RWPE2 (cell line): ENCODE measurements at places on chromosomes 16 and 17.
A peak's percentile ranks its signal among the peaks of the same experiment; 100 is the strongest.

DNA sequence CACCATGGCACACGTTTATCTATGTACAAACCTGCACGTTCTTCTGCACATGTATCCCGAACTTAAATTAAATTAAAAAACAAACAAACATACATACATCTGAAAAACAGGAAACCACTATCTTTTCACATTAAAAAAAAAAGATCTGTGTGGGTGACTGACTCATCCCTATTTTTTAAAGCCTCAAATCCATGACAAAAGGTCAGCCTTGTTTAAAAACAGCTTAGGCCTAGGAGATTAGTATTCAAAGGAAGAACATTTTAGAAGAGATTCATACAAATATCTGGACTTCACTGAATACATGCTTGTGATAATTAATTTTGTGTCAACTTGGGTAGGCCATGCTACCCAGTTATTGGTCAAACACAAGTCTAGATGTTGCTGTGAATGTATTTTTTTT lies 4.7 kb upstream of the PRKAR1A start:
- no peaks in the 10 kb centered on the region for H3K27me3 ChIP-seq
- peaks cover 18% of the 10 kb centered on the region for H3K4me1 ChIP-seq
- H3K4me3 ChIP-seq, result no peak overlapping the region
- no peaks in the 10 kb centered on the region for H3K36me3 ChIP-seq
- no peak overlapping the region for H3K27ac ChIP-seq
- DNase-seq, result no peak

DNA sequence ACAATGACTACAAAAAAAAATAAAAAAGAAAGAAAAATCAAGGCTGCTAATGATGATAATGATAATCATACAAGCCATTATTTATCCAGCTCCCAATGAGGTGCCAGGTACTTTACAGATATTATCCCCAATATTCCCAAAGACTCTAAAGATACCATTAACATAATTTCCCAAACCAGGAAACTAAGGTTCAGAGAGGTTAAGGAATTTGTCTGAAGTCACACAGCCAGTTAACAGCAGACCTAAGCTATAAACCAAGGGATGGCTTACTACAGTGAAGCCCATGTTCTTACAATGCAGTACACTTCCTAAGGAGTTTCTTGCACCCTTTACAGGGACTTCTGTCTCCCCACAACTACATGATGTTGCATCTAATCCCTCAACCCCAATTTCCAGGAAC lies 45.7 kb upstream of the CDH5 start:
- H3K36me3 ChIP-seq, result no peaks in the 10 kb centered on the region
- H3K27ac ChIP-seq, result no peak overlapping the region
- no peaks in the 10 kb centered on the region for H3K27me3 ChIP-seq
- no peak for DNase-seq
- no peak overlapping the region for H3K4me3 ChIP-seq

GRCh38 chr16:78684030-78684611 lies 584.7 kb downstream of the WWOX start:
- peaks cover 21% of the 10 kb centered on the region for H3K4me1 ChIP-seq
- DNase-seq, result peak; percentile 87
- no peaks in the 10 kb centered on the region for H3K27me3 ChIP-seq
- H3K4me3 ChIP-seq, result no peak overlapping the region
- no peaks in the 10 kb centered on the region for H3K36me3 ChIP-seq

GRCh38 chr17:79927688-79928501 lies 88.7 kb upstream of the CBX4 start:
- DNase-seq, result no peak
- H3K27ac ChIP-seq, result no peak overlapping the region
- no peaks in the 10 kb centered on the region for H3K36me3 ChIP-seq
- H3K4me1 ChIP-seq, result no peaks in the 10 kb centered on the region
- H3K27me3 ChIP-seq, result peaks cover 39% of the 10 kb centered on the region
- H3K4me3 ChIP-seq, result no peak overlapping the region

GRCh38 chr17:32345951-32346600 lies 3.9 kb upstream of the ZNF207 start:
- peaks cover 5% of the 10 kb centered on the region for H3K4me1 ChIP-seq
- DNase-seq, result no peak
- H3K36me3 ChIP-seq, result peaks cover 3% of the 10 kb centered on the region
- no peak overlapping the region for H3K27ac ChIP-seq
- H3K27me3 ChIP-seq, result no peaks in the 10 kb centered on the region

DNA sequence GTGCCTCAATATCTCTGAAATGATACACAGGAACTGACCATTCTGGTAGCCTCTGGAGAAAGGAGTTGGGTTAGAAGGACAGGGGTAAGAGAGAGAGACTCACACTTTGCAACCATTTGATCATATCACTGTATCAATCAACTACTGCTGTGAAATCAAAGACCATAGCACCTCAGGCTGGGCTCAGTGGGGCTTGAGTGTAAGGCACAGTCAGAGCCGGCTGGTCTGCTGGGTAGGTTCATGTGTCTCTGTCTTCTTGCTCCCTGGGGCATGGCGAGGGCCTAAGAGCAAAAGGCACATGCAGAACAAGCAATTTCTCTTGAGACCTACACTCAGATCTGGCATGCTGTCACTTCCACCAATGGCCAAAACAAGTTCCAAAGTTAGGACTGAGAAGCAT lies 46.7 kb upstream of the C16orf82 start:
- no peak overlapping the region for H3K27ac ChIP-seq
- H3K4me3 ChIP-seq, result no peak overlapping the region
- no peak for DNase-seq
- no peaks in the 10 kb centered on the region for H3K36me3 ChIP-seq

DNA sequence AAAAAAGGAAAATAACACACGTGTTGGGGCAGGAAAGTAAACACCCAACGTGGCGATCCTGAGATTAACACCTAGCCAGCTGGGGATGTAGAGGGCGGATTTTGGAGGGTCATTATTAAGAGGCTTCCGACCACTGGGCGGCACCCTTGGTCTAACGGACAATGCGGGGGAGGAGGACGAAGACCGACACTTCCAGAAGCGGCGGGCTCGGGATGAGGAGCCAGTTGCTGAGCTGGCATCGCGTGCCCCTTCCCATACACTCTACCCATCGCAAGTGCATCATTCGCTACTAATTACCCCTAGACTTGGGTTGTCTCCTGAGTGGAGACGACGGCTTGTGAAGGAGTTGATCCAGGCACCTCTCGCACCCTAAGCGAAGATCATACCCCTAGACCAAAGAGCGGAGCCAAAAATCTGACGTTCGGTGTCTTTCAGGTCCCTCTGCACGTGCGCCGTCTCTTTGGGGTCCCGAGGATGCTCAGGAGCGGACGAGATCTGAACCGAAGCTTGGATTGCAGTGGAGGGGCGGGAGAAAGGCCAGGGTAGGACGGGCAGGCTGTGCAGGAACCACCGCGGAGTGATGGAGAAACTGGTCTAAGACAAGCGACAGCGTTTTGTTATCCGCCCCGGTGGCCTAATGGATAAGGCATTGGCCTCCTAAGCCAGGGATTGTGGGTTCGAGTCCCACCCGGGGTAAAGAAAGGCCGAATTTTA lies 17.6 kb downstream of the ZNF213 start:
- DNase-seq, result peak; percentile 86
- no peaks in the 10 kb centered on the region for H3K36me3 ChIP-seq
- H3K4me3 ChIP-seq, result peak overlapping the region; percentile 51
- peak overlapping the region; percentile 39 for H3K27ac ChIP-seq

DNA sequence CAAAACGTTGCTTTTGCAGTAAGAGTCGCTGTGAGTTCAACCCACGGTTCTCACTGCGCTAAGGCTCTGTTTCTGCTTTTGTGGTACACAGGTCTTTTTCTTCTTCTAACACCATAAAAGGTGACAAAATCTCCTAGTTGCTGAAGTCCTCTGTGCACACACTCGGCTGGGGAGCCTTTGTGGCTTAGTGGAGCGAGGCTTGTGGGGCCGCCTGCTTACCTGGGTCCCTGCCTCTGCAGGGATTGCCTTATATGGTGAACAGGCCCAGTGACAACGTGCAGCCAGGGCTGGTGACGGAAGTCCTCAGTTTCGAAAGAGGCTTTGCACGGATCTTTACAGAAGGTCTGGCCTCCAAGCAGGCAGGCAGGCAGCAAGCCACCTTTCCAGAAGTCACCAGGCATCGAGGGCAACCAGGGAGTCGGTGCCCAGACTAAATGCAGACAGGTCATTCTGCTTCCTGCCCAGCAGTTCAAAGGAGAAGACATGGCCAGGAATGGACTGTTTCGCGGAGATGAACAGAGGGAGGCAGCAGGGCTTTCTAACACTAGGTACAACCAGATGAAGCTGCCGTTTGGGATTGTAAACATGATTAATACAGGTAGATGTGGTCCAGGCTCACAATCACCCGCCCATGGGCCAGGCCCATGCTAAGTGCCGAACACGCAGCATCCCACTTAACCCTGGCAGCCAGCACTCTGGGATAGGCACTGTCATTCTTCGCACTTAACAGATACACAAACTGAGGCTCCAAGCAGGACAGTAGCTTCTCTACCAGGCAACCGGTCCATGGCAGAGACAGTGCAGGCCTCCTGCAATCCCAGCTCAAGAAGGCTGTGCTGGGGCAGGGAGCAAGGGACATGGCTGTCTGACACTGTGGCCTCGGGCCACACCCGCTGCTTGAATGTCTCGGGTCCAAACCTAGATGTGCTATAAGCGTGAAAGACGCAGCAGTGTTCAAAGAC lies 10.7 kb upstream of the MEAK7 start:
- no peak overlapping the region for H3K4me3 ChIP-seq
- peaks cover 4% of the 10 kb centered on the region for H3K4me1 ChIP-seq
- no peaks in the 10 kb centered on the region for H3K27me3 ChIP-seq
- H3K27ac ChIP-seq, result no peak overlapping the region

- H3K4me3 ChIP-seq, result no peak overlapping the region
- H3K4me1 ChIP-seq, result peaks cover 2% of the 10 kb centered on the region
- no peak overlapping the region for H3K27ac ChIP-seq
- DNase-seq, result no peak
- H3K27me3 ChIP-seq, result no peaks in the 10 kb centered on the region
Observed at GRCh38 chr16:29760567-29761279, 14.9 kb upstream of the C16orf54 start.

DNA sequence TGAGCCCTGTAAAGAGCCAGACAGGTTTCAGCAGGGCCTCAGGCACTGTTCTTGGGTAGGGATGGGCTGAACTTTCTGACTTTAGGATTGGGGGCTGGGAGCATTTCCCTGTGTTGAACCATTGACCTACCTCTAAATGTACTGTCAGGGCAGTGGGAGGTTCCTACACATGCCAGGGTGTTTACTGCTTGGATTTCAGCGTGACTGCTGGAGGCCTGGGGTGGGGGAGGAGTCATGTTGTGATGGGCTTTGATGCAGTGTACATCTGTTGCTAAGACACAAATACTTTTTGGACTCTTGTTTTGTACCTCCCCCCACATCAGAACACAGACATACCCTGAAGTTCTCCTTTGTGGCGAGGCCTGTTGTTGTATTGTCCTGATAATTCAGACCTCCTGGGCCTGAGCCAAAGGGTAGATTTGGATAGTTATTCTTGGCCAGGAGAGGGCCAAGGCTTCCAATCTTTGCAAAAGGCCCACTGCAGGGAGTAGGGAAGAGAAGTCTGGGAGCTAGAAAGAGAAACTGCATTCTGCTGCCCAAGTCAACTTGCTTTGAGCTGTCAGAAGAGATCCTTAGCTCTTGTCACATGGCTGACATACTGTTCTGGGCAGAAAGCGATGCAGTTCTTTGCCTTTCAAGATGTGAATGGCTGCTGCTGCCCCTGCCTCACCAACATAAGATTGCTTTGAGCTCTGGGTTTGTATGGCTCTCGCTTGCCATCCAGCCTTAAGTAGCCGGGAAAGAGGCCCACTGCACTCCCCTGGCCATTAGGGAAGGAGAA lies 3.7 kb downstream of the NFE2L1 start:
- peaks cover 61% of the 10 kb centered on the region for H3K4me1 ChIP-seq
- peaks cover 54% of the 10 kb centered on the region for H3K36me3 ChIP-seq
- no peaks in the 10 kb centered on the region for H3K27me3 ChIP-seq
- DNase-seq, result no peak
- H3K27ac ChIP-seq, result peak overlapping the region; percentile 76

GRCh38 chr16:56414366-56414765 lies 11.0 kb downstream of the AMFR start:
- peaks cover 4% of the 10 kb centered on the region for H3K4me1 ChIP-seq
- no peak for DNase-seq
- H3K36me3 ChIP-seq, result peaks cover 32% of the 10 kb centered on the region

- H3K4me1 ChIP-seq, result no peaks in the 10 kb centered on the region
- no peaks in the 10 kb centered on the region for H3K27me3 ChIP-seq
- DNase-seq, result no peak
- H3K36me3 ChIP-seq, result no peaks in the 10 kb centered on the region
Observed at GRCh38 chr16:49637933-49638672, 217.8 kb downstream of the ZNF423 start.

- peak overlapping the region; percentile 27 for H3K27ac ChIP-seq
- no peak overlapping the region for H3K4me3 ChIP-seq
- H3K4me1 ChIP-seq, result no peaks in the 10 kb centered on the region
- H3K27me3 ChIP-seq, result no peaks in the 10 kb centered on the region
Observed at GRCh38 chr17:17206913-17207335, 791 bp upstream of the PLD6 start.

DNA sequence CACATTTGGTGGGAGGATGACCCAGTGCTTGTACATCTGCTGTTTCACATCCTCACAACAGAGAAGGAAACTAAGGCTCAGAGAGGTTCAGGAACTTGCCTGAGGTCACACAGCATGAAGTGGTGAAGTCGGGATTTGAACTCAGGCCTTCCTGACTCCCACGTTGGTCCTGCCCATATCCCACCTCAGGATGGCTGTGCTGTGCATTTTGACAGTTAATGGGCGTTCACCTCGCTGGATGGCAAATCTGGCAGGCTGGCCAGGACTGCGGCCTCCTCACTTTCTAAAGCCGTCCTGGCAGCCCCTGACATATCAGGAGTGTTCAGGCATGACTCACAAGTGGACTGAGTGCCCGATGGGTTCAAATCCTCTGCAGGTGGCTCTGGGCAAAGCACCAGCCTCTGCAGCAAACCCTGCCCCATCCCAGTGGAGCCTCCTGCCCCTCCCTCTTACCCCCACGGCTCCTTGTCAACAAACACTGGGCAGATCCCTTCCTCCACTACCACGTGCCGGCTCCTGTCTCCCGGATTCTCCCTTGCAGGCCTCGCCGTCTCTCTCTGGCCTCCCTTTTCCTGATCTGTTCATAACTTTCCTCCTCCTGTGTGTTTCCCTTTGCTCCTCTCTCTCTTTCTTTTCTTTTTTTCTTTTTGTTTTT lies 29.2 kb downstream of the SOCS3 start:
- H3K27me3 ChIP-seq, result no peaks in the 10 kb centered on the region
- no peak overlapping the region for H3K4me3 ChIP-seq
- no peaks in the 10 kb centered on the region for H3K36me3 ChIP-seq
- H3K4me1 ChIP-seq, result peaks cover 38% of the 10 kb centered on the region
- DNase-seq, result no peak
- H3K27ac ChIP-seq, result peak overlapping the region; percentile 64

- H3K4me1 ChIP-seq, result no peaks in the 10 kb centered on the region
- H3K4me3 ChIP-seq, result no peak overlapping the region
- DNase-seq, result no peak
- H3K27me3 ChIP-seq, result no peaks in the 10 kb centered on the region
- H3K36me3 ChIP-seq, result no peaks in the 10 kb centered on the region
- no peak overlapping the region for H3K27ac ChIP-seq
Observed at GRCh38 chr16:7372095-7372494, 39.5 kb downstream of the RBFOX1 start.

- no peaks in the 10 kb centered on the region for H3K4me1 ChIP-seq
- H3K27ac ChIP-seq, result no peak overlapping the region
- no peak overlapping the region for H3K4me3 ChIP-seq
Observed at GRCh38 chr16:3292604-3293003, 9.3 kb downstream of the ZNF263 start.
